ENCODE measurements at places on chromosomes 6 and 20.

DNA sequence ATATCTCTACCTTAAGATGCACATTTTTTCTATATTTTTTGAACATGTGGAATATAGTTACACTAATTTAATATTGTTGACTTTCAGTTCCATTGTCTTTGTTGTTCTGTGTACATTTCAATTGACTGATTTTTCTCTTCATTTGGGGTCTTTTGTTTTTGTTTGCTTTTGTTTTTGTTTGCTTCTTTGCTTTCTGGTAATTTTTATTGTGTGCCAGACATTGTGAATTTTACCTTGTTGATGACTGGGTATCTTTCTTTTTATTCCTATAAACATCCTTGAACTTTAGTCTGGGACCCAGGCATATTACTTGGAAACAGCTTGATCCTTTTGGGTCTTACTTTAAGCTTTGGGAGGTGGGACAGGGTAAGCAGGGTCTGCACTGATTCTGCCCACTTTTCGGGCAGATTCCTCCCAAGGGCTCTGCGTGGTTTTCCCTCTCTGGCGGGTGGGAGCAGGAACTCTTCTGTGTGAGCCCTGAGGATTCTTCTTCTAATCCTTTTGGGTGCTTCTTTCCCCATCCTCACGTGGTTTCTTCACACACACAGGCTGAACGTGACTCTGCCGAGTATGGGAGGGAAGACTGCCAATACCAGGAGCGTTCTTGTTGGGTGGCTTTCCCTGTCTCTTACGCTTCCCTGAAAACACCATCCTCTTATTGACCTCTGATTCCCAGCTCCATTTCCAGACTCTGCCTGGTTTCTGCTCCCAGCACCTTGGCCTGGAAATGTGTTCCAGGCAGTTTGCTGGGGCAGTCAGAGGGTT lies 200.5 kb downstream of the ARID1B start:
- DNase-seq = peak; percentile 67

DNA sequence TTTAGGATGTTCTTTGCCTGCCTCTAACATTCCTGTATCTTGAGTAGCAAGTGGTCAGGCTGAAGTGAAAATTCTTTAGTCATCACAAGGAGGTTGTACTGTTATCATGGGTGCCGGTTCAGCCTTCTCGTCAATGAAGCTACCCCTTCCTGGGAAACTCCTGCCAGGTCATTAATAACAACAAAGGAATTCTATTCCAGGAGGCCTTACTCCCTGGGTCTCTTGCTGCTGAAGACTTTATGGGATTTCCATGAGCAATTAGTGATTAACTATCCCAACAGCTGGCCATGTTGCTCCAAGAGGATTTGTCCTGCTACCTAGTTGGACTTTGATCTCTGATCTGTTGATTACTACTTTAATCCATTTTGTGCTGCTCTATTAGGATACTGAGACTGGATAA lies 62.7 kb upstream of the ELOVL5 start:
- DNase-seq = no peak

DNA sequence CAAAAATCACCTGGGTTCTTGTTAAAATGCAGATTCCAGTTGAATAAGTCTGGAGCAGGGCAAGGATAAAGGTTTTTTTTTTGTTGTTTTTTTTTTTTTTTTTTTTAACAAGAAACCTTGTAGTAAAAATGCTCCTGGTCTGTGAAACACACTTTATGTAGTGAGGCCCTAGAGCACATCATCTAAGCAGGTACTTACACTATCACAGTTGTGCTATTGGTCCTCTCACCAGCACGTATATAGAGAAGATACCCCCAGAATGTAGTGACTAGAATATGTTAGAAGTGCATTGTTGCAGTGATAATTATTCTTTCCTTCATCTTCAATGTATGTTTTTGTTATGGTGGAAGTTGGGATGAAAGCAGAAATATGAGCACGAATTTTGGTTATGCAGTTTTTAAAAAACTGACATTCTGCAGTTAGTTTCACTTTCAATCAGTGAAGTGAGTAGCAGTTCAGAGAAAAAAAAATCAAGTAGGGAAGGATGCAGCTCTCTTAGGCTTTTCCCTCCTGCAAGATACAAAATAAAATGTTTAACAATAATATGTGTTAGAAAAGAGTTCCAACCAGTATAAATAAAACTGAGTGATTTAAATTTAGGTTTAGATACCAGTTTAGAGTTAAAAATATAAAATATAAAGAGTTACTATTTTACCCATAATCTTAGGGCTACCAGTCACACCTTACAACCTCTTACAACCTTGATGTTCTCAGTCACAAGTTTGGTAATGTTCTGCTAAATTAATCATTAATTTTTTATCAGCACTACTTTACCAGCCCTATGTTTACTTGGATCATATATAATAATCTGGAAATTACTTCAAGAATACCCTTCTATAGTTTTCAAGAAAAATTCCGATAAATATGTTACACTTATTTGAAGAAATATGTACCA lies 9.2 kb upstream of the DEFB113 start:
- no peak for DNase-seq

DNA sequence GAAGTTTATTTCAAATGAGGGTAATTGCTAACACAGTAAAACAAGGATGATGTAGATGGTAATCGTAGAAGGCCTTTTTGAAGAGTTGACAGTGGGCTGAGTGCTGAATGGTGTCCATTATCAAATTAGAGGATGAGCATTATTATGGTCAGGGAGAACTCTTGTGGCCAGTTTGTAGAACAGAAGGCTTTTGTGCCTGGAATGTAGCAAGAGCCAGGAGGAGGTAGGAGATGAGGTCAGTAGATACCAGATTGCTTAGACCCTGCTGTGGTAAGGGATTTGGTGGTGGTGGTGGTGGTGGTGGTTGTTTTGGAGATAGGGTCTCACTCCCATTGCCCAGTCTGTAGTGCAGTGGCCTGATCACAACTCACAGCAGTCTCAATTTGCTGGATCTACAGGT lies 6.2 kb downstream of the CSE1L start:
- no peak for DNase-seq

- no peak for DNase-seq
These were observed 35.3 kb downstream of the KIF16B start for GRCh38 chr20:16537918-16538317.

DNA sequence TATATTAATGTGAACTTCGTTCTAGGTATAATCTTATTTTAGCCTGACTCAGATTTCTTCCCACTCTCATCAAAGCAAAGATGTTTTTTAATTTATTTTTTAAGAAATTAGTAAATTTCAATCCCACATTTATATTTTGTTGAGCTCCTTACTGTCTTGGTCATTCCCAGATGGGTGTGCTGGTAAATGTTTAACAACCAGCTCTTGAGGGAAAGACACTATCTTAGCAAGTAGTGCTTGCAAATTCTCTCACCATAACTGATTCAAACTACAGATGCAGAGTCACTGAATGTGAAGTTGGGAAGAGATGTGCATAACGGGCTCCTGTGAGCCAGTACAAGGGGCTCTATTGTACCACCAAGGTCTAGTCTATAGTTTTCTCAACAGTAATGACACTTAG lies 29.8 kb upstream of the BTN3A2 start:
- DNase-seq = no peak

GRCh38 chr6:149440735-149441671 lies 40.9 kb downstream of the SUMO4 start:
- no peak for DNase-seq

- no peak for DNase-seq
These were observed 149.9 kb upstream of the BEND6 start for GRCh38 chr6:56804996-56805395.

DNA sequence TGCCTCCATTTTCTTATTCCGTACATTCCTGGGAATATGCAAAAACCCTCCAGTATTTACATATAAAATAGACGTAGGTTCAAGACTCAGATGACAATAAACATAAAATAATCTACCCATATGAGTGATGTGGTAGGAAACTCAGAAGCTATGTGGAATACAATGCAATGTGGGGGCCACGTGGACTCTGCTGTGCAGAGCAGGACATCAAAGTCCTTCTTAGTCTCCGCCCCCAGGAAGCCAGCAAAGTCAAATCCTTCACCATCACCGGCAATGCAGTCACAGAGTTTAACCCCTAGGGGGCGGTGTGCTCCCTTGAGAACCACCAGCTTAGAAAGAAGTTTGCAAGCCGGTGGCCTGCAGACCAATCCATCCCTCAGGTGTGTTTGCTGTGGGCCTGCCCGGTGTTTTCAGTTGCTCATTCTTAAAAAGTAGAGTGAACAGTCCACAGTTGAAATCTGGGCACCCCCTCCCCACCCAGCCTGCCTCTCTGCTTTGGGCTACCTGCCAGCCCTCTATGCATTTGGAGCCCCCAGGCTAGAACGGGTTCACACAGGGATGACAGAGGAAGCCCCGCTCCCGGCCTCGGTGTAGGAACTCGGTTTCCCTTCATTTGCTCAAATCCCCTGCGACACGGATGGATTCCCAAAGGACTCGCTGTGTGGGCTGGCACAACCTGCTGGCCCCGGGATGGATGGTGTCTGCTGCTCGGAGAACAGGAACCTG lies 59.9 kb downstream of the SULF2 start:
- peak; percentile 64 for DNase-seq

DNA sequence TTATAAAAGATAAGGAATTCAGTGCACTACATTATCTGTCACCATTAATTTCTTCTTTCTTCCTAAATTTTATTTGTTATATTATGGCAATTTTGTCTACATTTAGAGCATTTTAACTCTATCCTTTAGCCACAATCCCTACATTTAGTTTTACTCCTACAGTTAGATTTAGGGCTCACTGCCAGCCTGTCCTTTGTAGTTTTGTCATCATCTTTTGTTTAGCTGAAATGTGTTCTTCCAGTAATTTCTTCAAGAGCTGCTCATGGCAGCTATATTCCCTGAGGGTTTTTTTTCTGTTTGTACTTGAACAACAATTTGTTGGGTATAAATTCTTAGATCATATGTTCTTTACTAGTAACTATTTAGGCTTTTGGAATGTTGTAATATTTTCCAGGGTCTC lies 72.7 kb upstream of the B3GAT2 start:
- no peak for DNase-seq

DNA sequence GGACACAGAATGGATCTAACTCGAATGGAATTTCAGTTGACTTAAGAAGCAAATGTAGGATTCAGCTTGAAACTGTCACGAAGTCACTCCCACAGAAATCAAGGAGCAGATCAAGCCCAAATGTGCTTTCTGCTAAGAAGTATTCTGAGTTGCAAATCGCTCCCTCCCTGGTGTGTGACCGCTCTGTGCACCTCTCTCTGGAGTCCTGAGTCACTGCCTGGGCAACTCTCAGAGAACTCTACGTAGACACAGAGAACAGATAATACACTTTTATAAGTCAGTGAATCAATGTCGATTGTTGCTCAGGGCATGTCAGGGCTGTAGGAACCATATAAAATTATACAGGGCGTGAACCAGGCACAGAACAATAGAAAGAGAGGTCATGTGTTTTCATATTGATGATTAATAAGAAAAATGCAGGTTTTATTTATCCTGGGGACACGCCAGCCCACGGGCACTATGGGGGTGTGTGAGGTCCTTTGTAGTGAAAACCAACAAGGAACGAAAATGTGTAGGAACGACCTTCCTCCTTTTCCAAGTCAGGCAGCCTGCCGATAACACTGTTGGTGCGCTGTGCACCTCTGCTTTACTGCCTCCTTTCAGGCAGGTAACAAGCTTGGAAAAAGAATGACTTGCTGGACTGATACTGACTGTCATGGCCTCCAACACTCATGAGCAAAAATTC lies 248.1 kb upstream of the FOXQ1 start:
- no peak for DNase-seq

DNA sequence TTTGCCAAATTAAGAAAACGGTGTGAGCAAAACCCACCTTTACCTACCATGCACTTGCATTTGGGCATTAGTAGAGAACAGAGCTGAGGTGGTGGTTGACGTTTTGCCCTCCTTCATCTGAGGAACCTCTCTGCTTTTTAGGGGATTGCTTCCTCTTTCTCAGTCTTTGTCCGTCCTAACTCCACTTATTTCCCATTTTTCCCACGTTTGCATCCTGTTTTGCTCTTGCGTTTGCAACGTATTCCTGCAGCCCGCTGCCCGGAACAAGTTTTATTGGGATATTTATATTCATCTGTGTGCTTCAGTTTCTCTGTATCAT lies 374 bp upstream of the SERINC1 start:
- no peak for DNase-seq

GRCh38 chr6:29992807-29993206 lies 50.5 kb downstream of the HLA-A start:
- no peak for DNase-seq

DNA sequence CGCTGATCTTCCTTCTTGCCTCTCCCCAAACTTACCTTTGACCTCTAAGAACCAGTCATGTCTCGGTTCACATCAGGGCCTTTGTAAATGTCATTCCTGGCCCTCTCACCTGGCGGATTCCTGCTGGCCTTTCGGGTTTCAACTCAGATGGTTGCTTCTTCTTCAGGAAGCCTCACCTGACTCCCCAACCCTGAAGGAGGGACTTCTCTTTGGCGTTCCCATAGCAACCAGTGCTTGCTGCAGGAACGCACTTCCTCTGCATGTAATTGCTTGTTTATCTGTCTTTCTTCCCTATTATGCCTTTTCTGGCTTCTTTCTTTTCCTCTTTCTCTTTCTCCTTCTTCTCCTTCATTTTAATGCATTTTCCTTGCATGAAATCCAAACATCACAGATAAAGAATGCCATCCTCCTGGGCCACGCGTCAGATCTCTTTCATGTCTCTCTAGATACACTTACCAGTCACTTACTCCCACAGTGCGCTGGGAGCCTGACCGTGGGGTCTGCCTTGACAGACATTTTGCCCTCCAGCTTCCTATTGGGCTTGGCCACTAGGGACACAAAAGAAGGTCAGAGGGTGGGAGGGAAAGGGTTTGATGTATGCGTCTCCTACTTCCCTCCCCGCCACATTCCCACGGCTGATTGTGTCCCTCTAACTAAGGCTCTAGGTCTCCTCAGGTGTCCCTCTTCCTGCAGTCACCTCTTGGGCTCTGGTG lies 295.7 kb upstream of the TSHZ2 start:
- DNase-seq = no peak

GRCh38 chr20:53570446-53571276 lies 23.0 kb downstream of the ZNF217 start:
- DNase-seq = no peak

DNA sequence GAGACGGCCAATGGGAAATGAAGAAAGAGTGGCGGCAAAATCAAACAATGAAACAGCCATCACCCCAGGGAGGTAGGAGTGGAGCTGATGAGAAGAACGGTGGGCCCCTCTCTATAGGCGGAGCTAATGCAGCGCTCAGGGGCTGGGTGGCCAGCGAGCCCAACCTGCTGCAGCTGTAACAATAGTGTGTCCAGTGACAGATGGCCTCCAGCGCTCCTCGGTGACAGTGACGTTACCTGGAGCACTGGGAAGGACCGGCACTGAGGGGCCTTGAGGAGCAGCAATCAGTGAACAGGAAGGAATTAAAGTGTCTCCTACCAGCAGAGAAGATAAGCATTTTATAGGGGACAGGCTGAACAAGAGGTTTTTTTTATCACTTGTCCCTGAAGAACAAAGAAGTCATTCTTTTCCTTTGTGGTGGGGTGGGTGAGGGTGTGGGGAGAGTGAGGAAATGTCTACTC lies 81.6 kb downstream of the FOXA2 start:
- DNase-seq = no peak

- no peak for DNase-seq
These were observed 51.0 kb upstream of the FBXO30 start for GRCh38 chr6:145865595-145865994.

GRCh38 chr20:52145587-52145986 lies 46.0 kb downstream of the ZFP64 start:
- no peak for DNase-seq

Data from breast epithelium (tissue), 4 donors.